ENCODE measurements at places on chromosomes 1 and 21.

GRCh38 chr1:70518106-70518505 is 107.0 kb downstream of the CTH start:
- DNase-seq: no peak

DNA sequence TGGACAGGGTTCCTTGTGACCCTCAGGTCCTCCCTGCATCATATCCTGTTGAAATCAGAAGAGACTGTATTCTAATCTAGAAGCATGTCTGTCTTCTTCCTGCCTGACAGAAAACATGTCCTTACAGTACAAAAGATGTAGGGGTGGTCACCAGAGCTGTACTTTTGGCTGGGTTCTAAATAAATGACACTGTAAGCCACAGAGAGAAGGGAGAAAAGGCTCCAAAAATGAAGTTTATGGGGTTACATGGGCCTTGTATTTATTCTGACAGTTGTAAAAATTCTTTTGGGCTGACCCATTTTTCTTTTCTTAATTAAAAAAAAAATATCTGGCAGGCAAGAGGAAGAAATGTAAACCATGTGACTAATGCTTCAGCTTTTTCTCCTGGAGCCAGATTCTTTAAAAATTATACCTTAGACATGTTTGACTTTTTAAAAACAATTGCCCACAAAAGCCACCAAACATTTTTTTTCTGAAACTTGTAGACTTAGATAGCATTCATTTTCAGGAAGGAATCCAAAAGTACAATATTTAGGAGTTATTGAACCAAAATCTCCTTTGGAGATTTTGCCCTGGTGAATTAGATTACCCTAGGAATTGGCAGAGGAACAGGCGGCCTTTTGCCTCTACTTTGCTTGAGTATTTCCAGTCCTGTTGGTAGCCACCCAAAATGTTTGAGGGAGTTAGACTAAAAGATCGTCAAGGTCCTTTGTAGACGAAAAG is 17.1 kb downstream of the RGL1 start:
- peak; percentile 68 for DNase-seq

DNA sequence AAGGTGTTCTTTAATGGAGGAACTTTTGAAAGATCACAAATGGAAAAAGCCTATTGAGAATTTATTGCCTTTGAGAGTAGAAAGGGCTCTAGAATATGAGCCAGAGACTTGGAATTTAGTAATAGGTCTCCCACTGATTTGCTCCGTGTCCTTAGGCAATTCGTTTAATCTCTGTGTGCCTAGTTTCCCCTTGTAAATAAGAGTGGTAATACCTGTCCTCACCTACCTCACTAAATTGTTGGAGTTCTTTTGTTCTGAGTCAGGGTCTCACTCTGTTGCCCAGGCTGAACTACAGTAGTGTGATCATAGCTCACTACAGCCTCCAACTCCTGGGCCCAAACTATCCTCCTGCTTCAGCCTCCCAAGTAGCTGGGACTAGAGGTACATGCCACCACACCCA is 15.0 kb upstream of the TEKT2 start:
- no peak for DNase-seq

GRCh38 chr21:46555225-46555617 is 49.7 kb downstream of the S100B start:
- no peak for DNase-seq

- DNase-seq: no peak
These were observed 30.7 kb downstream of the KYAT3 start for GRCh38 chr1:88961647-88962275.

- DNase-seq: no peak
These were observed 125.8 kb downstream of the PCBP3 start for GRCh38 chr21:45769294-45769693.

- no peak for DNase-seq
These were observed 85.7 kb upstream of the SLC45A1 start for GRCh38 chr1:8232036-8232757.

DNA sequence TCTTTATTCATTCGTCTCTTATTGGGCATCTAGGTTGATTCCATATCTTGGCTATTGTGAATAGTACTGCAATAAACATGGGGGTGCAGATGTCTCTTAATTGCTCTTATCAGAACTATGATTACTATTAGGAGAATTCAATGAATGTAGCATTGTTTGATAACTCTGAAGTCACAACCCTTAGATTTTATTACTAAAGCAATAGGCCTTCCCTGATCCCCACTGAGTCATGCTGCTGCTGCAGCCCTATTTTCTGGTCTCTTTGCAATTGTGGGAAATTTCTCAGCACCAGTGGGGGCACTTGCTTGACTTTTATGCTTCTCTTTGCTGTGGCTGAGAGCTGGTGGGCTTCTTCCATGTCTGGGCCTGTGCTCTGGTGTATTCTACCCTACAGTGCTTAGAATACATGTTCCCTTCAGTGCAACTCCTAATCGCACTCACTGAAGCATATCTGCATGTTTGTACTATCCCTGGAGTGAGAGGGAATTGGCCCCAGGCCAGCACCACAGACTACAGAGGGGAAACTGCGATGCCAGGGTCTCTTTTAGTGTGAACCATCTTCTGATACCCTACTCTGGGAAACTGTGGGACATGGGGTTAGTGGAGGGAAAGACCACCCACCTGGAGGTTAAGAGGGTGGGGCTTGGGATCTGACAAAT is 52.2 kb upstream of the ROR1 start:
- no peak for DNase-seq

- peak; percentile 93 for DNase-seq
These were observed 57.3 kb downstream of the LAMC2 start for GRCh38 chr1:183243161-183244050.

DNA sequence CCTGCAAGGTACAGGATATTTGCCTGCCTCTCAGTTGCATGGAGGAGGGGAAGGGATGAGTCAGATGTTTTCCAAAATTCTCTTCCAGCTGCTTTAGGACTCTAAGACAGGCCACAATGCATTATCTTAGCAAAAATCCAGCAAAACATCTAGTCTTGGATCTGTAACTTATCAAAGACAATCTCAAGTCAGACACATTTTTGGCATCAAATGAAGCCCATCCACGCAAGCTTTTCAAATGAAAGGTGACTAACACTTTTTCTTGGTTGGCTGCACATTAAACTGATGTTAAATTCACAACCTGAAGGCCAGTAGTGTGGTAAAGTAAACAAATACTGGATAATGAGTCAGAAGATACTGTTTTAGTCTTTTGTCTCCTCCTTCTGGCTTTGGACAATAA is 21.3 kb downstream of the FAM78B start:
- DNase-seq: no peak

DNA sequence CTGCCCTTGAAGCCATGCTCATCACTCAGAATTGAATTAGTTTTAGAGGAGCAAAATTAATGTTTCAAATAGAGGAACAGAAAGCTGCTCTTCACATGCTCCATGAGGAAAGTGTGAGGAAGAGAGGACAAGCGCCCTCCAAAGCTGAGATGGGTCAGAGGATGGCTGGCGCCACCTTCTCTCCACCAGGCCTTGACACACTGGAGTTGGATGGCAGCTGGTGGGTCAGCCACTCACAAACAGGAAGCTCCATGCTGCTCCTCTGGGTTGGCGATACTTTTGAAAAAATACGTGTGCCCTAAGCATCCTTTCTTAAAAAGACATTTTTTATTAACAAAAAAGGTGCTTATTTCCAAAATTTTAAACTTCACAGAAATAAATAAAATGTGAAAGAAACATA is 3.1 kb upstream of the CD2 start:
- no peak for DNase-seq

DNA sequence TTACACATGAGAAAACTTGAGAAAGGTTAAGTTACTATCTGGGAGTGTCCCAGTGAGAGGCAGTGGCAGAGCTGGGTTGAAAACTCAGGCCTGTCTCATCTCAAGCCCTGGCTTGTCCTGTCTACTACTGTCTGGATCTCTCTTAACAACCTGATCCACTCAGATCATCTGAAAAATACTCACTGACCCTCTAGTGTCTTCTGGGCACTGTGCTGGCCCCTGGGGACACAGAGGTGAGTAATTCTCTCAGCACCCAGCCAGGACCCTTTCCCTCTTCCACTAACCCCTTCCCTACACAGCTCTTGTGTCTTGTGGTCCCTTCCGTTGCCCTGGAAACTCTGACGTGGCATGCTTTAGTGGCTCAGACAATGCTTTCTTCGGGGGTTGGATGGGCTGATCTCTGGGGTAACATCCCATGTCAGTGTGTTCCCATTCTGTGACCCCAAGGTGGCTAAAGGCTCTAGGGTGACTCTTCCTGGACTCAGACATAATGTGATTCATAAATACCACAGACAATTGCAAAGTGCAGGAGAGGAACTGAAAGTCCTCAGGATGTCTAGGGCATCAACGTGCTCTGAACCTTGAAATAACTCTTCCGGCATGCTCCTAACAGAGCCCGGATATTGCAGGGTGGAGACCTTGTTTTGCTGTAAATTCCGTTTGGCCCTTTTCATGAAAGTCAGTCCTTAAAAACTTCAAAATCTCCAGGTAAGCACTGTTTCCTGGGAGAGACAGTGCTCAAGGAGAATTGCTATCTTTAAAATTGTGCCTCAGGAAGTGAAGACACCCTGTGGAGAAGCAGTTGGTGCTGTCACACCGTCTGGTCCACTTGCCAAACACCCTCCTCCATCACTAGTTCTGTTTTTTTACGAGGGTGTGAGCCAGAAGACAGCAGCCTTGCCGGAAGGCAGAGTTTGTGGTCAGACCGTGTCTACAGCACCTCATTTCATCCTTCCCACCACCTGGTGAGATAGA is 4.0 kb downstream of the SHISAL2A start:
- no peak for DNase-seq

DNA sequence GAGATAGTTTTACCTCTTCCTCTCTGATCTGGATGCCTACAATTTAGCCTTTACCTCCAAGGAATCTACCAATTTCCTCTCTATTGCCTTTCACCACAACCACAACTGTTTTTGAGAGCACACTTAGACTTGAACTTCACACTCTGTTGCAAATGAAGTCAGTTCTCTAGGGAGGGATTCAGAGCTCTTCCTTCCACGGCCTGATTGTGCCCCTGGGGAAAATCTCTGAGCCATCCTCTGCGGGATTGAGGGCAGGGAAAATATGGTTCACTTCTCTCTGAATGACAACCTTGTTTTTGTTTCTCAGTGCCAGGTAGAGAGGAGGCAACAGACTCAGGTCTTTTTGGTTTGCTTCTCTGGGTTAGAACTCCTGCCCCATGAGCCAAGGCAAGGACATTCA is 35.4 kb upstream of the BCL10 start:
- peak; percentile 37 for DNase-seq

GRCh38 chr1:71676979-71677925 is 596.4 kb upstream of the ZRANB2 start:
- DNase-seq: no peak

GRCh38 chr1:107048241-107048640 is 8.2 kb upstream of the PRMT6 start:
- no peak for DNase-seq

DNA sequence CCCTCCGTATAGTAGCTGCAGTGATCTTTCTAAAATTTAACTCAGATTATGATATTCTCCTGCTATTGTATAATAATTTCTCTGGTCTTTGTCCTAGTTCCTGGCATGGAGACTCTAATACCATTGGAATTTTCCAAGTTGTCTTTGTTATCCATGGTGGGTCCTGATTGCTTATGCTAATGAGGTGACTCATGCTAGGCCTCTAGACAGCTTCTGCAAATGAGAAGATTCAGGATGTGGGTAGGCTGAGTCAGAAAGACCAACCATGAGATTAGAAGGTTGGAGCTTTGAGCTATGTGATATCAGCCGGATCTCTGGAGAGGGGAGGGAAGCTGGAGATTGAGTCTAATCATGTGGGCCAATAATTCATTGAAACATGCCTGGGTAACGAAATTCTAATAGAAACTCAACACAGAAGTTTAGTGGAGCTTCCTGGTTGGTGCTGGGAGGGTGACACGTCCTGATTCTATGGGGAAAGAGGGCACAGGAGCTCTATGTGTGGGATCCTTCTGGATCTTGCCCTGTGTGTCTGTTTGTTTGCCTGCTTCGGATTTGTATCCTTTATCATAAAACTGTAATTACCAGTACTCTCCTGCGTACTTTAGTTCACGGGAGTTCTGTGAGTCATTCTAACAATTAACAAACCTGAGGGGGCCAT is 73.2 kb upstream of the CNIH3 start:
- peak; percentile 85 for DNase-seq

- DNase-seq: no peak
These were observed 93.2 kb downstream of the PLXNA2 start for GRCh38 chr1:208150833-208151458.

- no peak for DNase-seq
These were observed 39.4 kb upstream of the MACF1 start for GRCh38 chr1:39165049-39165448.

DNA sequence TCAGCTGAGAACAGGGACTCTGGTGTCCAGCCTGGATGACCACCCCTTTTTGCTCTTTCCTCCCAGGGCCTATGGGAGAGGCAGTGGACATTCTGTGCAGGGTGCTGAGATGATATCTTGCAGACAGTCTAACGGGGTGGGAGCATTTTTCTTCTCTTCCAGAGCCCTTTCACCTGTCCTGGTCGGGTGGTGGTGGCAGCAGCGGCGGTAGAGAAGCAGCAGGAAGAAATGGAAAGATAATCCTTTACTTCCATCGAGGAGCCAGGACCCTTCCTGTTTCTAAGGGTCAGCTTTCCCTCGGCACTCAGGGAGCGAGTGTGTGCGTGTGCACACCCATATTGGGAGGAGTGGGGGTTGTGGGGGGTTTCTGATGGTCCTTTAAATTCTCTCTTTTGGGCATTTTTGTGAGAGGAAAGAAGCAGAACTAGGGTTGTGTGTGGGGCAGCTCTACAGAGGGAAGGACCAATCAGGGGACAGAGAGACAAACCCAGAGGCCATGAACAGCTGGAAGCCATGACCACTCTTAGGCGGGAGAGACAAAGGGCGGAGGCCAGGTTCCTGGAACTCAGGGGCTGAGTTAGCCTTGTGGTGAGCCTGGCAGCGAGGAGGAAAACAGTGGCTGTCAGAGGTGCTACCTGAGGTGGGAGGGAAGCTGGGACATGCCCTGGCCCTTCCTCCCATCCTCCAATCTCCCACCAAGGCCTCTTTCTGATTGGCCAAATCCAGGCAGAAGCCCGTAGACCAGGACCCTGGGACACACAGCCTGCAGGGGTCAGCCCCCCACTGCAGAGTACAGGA is 31.2 kb upstream of the CSF3R start:
- no peak for DNase-seq

DNA sequence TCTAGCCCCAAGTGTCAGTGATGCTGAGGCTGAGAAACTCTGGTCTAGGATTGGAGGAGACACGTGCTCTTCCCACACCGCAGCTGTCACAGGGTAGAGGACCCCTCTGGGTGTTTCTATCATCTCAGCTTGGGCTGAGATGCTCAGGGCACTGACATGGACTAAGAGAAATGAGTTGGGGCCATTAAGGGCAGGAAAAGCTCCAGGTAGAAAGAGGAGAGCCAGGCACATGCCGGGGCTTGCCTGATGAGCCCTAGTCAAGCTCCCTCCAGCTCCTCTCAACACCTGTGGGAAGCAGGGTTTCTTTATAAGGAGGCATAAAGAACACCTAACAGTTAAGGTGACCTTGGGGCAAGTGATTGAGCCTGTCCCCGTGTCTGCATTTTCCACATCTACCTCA is 17.3 kb downstream of the ABCA4 start:
- DNase-seq: no peak

- no peak for DNase-seq
These were observed 130.2 kb downstream of the ZMYM4 start for GRCh38 chr1:35398739-35399138.

GRCh38 chr1:109392037-109392787 is 5.5 kb downstream of the SORT1 start:
- DNase-seq: no peak

GRCh38 chr1:72281637-72282270 is 585 bp downstream of the NEGR1 start:
- no peak for DNase-seq
